ENCODE measurements at places on chromosomes 1 and 21.
A peak's percentile ranks its signal among the peaks of the same experiment; 100 is the strongest.

DNA sequence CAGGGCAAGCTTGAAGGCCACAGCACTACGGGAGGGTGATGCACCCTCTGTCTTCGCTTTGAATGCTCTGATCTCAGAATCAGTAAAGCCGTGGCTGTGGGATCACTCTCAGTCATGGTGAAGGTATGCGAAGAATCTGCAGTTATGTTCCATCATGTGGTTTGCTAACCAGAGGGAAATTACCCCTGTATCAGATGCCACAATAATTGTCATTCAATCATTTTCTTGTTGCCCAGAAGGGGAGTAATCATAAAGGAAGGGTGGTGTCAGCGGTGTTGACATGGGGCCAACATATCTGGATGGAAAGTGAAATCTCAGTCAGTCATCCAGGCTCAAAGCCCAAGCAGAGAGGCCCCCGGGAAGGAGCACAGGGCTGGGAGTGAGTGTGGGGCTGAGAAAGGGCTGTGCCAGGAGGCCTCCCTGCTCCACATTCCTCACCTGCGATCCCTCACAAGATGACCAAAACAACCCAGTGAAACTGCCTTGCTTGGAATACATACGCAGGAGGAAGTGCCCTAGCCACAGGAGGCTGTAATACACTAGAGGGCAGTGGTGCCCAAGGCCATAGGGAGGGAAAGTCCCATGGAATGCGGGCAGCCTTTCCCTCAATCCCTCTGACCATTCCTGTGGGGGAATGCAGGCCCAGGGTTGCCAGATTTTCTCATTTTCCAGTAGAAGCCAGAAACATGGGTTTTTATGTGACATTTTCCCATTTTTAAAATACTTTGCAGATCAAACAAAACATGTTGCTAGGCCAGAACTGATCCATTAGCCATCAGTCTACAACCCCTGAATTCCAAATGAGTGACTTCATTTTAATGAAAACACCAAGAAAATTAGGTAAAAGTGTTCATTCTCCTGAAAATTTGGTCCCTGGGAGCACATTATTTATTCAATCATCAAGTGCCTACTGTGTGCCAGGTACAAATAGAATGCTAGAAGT is 95.7 kb upstream of the VANGL1 start:
- peaks cover 25% of the 10 kb centered on the region for H3K4me1 ChIP-seq
- DNase-seq = no peak
- no peak overlapping the region for H3K4me3 ChIP-seq
- no peaks in the 10 kb centered on the region for H3K36me3 ChIP-seq
- H3K27ac ChIP-seq = peak overlapping the region; percentile 75

DNA sequence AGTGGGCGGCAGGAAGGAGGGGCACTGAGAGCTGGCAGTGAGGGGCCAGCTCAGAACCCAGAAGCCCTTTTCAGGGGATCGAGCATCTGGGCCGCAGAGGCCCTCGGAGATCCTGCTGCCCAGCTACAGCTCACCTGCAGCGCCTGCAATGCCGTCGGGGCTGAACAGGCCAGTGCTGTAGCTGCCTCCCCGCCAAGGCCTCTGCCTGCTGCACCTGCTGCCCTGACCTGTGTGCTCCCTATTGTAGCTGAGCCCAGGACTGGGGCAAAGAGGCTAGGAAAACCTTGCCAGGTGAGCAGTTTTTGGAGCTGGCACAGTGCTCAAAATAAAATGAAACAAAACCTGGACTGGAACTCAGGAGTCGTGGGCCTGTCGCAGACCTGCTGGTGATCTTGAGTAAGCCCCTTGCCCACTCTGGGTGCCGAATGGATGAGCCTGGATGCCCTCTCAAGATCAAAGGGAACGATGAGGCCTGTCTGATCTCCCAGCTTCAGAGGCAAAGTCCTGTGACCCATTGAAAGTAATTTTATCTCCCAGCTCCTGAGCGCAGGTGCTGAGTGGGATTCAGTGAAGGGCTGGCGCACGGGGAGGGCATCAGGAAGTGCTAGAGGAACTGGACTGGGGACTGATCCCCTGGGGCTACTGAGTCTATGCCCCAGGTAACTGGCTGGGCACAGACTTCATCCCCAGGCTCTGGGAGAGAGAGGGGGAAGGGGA is 154.6 kb downstream of the FOXD2 start:
- DNase-seq = no peak

DNA sequence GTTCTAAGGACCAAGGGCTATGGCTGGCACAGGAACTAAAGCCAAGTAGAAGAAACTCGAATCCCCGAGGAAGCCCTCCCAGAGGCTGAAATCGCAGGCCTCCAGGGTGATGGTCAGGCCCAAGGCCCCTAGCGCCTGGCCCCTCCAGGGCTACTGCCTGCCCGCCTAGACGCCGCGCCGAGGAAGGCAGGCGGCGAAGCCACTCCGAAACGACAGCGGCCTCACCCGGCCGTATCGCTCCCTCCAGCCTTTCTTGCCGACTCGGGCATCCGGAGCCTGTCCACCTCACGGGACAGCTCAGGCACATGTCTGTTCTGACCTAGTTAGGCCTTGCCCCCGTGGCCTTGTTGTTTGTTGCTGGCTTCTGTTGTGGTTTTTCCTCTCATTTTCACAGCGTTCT is 9.7 kb upstream of the LHX8 start:
- no peaks in the 10 kb centered on the region for H3K36me3 ChIP-seq
- H3K27ac ChIP-seq = no peak overlapping the region
- H3K27me3 ChIP-seq = no peaks in the 10 kb centered on the region
- H3K4me3 ChIP-seq = no peak overlapping the region

GRCh38 chr1:65229754-65230339 is 79.5 kb upstream of the DNAJC6 start:
- DNase-seq = no peak
- no peak overlapping the region for H3K4me3 ChIP-seq
- no peaks in the 10 kb centered on the region for H3K36me3 ChIP-seq
- H3K27me3 ChIP-seq = no peaks in the 10 kb centered on the region

- no peak for DNase-seq
- H3K4me1 ChIP-seq = no peaks in the 10 kb centered on the region
These were observed 23.0 kb downstream of the XCL2 start for GRCh38 chr1:168520832-168521231.

- H3K4me3 ChIP-seq = no peak overlapping the region
- no peaks in the 10 kb centered on the region for H3K27me3 ChIP-seq
- no peak overlapping the region for H3K27ac ChIP-seq
- no peaks in the 10 kb centered on the region for H3K4me1 ChIP-seq
- no peak for DNase-seq
These were observed 47.6 kb downstream of the FCRL3 start for GRCh38 chr1:157652859-157653493.

GRCh38 chr1:195740862-195741261 is 867.4 kb downstream of the KCNT2 start:
- H3K4me1 ChIP-seq = no peaks in the 10 kb centered on the region
- H3K27me3 ChIP-seq = no peaks in the 10 kb centered on the region
- no peak overlapping the region for H3K27ac ChIP-seq
- no peak overlapping the region for H3K4me3 ChIP-seq
- no peak for DNase-seq

GRCh38 chr1:22258698-22259097 is 115.8 kb upstream of the WNT4 start:
- H3K36me3 ChIP-seq = no peaks in the 10 kb centered on the region
- H3K27ac ChIP-seq = no peak overlapping the region
- no peaks in the 10 kb centered on the region for H3K27me3 ChIP-seq
- H3K4me3 ChIP-seq = no peak overlapping the region
- DNase-seq = no peak

DNA sequence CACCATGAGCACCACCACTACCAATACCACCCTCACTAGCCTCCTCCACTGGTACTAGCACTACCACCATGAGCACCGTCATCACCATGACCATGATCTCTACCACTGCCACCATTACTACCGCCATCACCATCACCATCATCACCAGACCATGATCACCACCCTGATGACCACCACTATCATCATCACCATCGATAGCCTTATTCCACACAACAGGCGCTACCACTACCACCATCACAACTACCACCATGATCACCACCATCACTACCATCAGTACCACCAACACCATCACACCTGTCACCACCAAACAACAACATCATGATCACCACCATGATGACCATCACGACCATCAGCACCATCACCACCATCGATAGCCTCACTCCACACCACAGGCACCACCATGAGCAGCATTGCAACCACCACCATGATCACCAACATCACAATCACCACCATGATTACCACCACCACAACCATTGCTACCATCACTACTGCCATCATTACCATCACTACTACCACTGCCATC is 56.6 kb upstream of the CASZ1 start:
- no peaks in the 10 kb centered on the region for H3K4me1 ChIP-seq
- H3K27ac ChIP-seq = no peak overlapping the region
- H3K36me3 ChIP-seq = no peaks in the 10 kb centered on the region
- no peak for DNase-seq
- peaks cover 11% of the 10 kb centered on the region for H3K27me3 ChIP-seq

GRCh38 chr1:56070601-56071000 is 508.8 kb downstream of the PLPP3 start:
- H3K4me3 ChIP-seq = no peak overlapping the region
- no peaks in the 10 kb centered on the region for H3K27me3 ChIP-seq
- peaks cover 48% of the 10 kb centered on the region for H3K4me1 ChIP-seq
- H3K36me3 ChIP-seq = no peaks in the 10 kb centered on the region
